ENCODE measurements at places on chromosomes 11 and 22.

DNA sequence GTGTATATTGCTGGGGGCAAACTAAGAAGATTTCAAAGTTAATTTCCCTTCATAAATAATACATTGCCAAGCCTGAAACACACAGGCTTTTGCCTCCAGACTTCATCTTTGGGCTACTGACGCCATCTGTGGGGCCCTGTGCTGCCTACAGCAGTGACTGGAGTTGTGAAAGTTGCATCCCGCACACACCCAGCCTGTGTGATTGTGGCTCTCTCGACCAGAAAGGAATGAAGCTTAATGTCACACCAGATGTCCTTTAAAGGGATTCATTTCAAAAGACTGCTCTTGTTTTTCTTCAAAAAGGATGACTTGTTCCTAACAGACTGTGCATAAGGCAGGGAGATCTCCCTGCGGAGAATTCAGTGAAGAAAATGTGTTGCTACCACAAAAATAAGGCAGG, 210.5 kb downstream of the FAM181B start:
- DNase-seq: no peak

DNA sequence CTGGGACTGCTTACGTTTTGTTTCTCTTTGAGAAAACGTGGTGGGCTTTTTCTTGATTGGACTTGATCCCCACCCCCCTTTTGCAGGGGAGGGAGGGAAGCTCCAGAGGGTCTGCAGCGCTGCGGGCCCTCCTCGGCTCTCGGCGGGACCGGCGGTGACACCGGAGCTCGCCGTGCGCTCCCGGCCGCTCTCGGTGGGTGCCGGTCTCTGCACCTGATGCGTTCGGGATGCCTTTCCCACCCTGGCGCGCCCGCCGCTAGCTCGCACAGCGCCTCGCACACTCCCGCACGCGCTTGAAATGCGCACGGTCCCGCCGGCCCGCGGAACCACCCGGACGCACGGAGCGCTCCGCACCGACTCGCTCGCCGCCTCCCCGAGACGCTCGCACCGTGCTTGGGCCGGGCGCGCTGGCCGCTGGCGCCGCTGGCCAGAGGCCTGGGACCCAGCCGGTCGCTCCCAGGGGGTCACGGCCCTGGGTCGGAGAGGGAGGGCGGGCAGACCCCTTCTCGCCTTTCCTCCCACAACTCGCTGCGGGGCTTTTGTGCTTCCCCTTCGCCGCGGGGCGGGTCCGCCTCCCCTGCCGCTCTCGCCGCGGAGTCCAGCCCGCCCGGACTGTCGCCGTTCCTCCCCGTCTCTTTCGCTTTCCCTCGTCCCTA, 1.0 kb downstream of the ZBTB16 start:
- no peak for DNase-seq

GRCh38 chr11:118338637-118339061, 3.9 kb downstream of the CD3D start:
- no peak for DNase-seq

- no peak for DNase-seq
Measured at GRCh38 chr22:39839917-39840510, 53.5 kb downstream of the ENTHD1 start.

GRCh38 chr11:32343325-32344008, 91.9 kb downstream of the WT1 start:
- DNase-seq: no peak

- no peak for DNase-seq
Measured at GRCh38 chr11:69129647-69130046, 26.1 kb upstream of the SMIM38 start.

DNA sequence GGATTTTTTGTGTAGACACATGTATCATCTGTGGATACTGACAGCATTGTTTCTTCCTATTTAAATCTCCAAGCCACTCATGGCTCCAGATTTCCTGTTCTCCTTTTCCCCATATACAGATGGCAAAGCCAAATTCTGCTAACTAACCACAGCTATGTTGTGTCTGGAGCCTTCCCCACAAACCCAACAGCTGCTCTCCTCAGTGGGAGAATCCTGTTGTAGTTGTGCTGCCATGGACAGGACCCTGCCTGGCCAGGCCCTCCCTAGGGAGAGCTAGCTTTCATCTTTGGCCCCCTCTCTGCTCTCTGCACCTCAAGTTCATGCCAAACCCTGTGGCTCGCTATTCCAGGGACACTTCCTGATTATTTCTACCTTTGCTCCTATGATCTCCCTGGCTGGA, 106.4 kb upstream of the CCDC90B start:
- no peak for DNase-seq

- DNase-seq: no peak
Measured at GRCh38 chr11:32388871-32389770, 46.2 kb downstream of the WT1 start.

- peak; percentile 7 for DNase-seq
Measured at GRCh38 chr11:7278314-7278917, 26.7 kb downstream of the SYT9 start.

GRCh38 chr22:33883961-33884808, 36.1 kb downstream of the LARGE1 start:
- DNase-seq: no peak

DNA sequence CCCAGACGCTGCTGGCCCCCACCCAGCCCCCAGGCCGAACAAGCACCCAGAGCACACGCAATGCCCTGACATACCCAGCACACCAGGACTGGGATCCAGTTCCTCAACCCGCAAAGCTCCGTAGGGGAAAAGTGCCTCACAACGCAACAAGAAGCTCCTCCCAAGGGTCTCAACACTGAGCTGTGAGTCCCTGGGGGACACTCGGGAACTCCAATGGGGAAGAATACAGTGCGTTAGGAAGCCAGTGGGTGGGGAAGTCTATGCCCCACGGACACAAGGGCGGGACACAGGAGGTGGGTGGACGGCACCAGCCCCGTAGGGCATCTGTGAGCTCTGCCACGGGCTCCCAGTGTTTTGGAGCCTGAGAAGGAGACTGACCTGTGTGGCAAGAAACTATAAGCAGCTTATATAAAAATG, 1.6 kb downstream of the DEAF1 start:
- no peak for DNase-seq

- no peak for DNase-seq
Measured at GRCh38 chr22:48406161-48406560, 1421.5 kb downstream of the BRD1 start.

DNA sequence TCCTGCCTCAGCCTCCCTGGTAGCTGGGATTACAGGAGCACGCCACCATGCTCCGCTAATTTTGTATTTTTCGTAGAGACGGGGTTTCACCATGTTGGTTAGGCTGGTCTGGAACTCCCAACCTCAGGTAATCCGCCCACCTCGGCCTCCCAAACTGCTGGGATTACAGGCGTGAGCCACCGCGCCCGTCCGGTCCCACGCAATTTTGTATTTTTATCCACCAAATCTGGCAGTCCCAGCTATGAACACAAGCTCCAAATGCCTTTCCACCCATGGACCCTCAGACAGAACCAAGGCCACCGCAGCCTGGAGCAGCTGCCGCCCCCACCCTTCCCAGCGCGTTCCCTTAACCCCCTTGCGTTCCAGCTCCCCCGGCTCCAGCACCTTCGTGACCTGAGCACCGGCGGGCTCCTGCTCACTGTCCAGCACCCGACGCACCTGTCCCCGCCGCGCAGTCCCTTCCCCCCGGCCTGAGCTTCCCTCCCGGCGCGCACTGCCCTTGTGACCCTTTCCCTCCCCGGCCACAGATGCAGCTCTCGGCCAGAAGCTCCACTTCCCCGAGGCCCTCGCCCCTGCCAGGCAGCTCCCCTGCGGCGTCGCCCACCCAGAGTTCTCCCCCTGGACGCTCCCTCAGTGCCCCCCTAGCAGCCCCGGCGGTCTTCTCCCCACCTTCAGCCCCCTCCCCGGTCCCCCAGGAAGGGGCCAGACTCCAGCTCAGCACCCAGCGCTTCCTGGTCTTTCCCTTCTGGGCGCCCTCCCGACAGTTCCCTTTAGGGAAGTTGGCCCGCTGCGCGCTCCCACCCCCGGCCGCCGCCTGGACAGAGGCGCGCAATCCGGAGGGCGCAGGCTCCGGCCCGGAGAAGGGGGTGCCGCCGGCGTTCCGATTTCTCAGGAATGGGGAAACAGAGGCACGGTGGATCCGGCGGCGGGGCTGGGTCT, 5.6 kb upstream of the ZBED4 start:
- no peak for DNase-seq

GRCh38 chr11:111483431-111483830, 28.8 kb downstream of the BTG4 start:
- no peak for DNase-seq

- no peak for DNase-seq
Measured at GRCh38 chr11:102014756-102015155, 32.5 kb upstream of the CFAP300 start.

GRCh38 chr22:34102633-34103032, 182.4 kb upstream of the LARGE1 start:
- no peak for DNase-seq

DNA sequence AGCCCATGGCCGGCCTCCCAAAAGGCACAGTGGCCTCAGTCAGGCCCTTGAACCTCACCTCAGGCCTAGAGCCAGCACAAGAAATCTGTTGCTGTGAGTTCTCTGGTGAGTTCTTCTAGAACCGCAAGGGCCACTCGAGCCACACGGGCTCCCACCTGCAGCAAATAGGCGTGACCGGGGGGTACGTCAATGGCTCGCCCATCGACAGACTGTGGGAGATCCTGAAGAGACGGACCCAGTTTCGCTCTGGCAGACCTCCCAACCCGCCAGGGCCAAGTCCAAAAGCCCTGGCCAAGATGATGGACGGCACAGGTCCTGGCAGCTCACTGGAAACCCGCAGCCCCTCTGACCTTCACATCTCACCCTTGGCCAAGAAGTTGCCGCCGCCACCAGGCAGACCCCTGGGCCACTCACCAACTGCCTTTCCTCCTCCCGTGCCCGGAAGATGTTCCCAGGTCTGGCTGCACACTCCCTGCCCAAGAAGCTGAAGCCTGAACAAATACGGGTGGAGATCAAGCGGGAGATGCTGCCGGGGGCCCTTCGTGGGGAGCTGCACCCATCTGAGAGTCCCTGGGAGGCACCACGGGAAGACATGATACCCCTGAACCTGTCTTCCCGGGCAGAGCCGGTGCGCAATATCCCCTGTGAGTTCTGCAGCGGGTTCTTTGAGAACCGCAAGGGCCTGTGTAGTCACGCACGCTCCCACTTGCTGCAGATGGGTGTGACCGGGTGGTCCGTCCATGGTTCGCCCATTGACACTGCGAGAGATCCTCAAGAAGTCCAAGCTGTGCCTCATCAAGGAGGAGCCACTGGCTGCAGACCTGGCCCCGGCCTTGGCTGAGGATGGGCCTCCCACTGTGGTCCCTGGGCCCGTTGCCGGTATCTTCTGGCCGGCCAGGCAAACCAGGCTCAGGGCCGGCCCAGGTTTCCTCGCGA, 544.2 kb upstream of the CCDC179 start:
- DNase-seq: no peak

- no peak for DNase-seq
Measured at GRCh38 chr11:771617-772204, 5.6 kb downstream of the GATD1 start.

DNA sequence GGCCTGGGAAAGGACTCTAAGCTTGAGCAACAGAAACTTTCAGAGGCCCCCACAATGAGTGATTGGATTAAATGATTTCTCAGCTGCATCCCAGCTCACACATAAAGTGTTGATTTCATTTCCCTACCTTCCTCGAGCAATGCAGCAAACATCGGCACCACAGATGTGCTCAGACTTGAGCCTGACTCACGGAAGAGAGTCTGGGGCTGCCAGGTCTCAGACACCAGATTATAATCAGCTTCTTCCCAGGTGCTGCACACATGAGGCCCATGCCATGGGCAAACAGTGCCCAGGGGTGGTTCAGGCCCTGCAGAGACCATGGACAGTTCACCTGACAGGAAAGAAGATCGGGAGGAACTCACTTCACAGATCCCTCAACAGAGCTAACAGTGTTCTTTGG, 226.6 kb upstream of the TENM4 start:
- no peak for DNase-seq

DNA sequence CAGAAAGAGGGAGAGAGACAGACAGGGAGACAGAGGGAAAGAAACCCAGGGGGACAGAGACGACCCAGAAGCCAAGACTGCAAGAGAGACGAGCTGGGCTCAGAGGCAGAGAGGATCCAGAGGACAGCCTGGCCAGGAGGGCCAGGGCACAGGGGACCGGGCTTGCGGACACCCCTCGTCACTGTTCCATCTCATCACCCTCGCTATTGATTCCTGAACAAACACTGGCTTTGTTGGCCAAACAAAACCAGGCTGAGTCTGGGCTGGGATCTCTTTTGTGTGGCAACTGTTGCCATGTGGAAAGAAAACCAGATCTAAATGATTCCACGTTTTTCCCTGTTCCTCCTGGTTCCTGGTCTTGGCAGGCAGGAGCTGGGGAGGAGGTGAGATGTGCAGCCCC, 339.4 kb downstream of the MN1 start:
- DNase-seq: no peak

DNA sequence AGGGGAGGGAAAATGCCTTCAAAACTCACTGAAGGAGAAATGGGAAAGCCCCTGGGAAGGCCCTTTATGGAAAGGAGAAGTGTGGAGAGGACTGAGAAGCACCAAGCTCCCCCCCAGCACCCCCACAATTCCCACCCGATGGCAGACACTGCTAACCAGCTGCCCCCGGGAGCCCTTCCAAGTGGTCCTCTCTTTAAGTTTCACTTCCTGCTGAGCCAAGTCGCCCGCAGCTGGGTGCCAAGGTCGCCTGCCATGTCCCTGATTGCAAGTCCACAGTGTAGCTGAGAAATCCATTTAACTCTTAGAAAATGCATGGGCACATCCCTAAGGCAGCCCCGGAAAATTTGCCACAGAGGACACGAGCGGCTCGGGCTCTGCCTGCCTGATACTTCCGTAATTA, 68.2 kb downstream of the GALNT18 start:
- DNase-seq: no peak

- DNase-seq: no peak
Measured at GRCh38 chr11:40306938-40307548, 1152.4 kb downstream of the LRRC4C start.

DNA sequence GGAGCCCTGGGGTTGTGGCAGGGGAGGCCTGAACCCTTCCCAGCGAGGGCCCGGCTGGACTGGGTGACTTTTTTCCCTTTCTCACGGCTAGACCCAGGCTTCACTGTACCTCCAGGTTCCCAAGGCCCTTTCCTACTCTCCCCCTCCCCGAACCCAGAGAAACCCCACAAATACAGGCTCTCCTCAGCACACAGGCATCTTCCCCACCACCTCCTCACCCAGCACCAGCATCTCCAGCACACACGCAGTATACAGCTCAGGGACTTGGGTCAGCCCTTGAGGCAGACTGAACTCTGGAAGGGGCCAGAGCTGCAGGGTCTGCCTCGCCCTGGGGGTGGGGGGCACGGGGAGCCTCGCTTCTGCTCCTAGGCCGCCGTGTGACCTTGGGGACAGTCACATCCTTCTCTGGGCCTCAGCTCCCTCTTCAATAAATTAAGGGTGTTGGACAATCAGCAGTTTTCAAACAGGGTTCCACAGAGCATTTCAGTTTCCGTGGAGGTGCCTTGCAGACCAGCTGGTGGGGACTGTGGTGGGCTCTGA, 4.5 kb downstream of the TMPRSS13 start:
- DNase-seq: no peak

DNA sequence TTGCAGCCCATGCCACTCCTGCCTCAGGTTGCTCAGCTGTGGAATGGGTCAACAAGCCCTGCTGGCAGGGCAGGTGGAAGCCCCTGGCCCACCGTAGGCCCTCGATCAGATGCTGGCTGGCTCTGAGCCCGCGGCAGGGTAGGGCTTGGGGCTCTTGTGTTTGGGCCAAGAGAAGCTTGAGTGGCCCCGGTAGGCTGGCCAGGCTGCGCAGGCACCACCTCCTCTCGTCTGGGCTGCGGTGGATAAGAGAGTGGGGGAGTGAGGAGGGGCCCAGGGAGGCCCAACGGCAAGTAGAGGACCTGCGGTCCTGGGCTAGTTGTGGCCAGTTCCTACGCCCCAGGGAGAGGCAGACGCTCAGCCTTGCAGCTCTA, 115.2 kb downstream of the CEP164 start:
- no peak for DNase-seq

GRCh38 chr11:75734491-75735180, 17.0 kb downstream of the MOGAT2 start:
- no peak for DNase-seq

Measured in fibroblast of skin of left quadriceps (primary cell).